AML-193 (cell line): ENCODE measurements at places on chromosomes 4 and X.

DNA sequence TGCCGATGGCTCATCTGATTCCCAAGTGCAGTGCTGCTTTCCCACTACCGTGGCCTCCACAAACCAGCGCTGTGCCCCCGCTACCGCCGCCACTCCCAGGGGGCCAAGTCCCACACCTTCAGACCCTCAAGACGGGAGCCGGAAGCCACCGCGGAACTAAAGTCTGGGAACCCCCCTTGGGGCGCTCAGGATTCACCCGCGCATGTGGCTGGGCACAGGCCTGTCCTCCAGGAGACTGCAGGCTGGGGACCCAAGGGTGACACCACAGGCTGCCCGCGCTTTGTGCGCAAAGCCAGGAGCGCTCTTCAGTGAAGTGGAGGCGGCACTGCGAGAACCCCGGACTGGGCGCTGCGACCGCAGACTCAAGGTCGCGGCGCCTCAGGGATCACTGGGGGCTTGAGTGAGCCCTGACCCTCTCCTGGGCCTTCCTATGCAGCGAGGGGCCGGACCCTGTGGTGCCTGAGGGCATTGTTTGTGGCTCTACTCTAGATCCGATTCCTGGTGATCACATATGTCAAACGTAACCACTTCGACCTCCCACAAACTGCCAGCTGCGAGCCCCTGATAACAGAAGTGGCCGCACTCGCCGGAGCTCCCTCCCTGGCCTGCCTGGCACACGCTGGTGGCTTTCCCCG is 20.4 kb upstream of the TBC1D14 start:
- DNase-seq = no peak

DNA sequence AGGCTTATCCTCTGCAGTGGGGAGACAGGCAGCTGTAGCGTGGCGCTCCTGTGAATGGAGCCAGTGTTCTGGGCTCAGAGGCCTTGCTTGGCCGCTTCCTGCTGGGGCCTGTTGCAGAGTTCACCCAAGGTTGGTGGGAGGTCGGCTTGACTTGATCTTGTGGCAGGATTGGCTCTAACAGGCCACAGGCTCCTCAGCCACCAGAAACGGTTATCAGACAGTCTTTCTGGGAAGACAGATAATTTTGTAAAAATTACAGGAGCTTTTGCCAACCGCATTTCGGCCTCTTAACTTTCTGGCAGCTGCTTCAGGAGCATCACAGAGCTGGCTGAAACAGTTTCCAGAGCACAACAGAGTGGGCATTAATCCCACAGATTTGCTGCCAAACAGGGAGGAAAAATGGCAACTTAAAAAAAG is 66.4 kb downstream of the DIPK2B start:
- no peak for DNase-seq

- DNase-seq = no peak
Measured at GRCh38 chr4:48324281-48324680, 17.0 kb upstream of the SLAIN2 start.

GRCh38 chrX:125295337-125295736 is 24.3 kb upstream of the TEX13C start:
- DNase-seq = no peak

- peak; percentile 0 for DNase-seq
Measured at GRCh38 chrX:97490656-97491055, 606.9 kb downstream of the RPA4 start.

DNA sequence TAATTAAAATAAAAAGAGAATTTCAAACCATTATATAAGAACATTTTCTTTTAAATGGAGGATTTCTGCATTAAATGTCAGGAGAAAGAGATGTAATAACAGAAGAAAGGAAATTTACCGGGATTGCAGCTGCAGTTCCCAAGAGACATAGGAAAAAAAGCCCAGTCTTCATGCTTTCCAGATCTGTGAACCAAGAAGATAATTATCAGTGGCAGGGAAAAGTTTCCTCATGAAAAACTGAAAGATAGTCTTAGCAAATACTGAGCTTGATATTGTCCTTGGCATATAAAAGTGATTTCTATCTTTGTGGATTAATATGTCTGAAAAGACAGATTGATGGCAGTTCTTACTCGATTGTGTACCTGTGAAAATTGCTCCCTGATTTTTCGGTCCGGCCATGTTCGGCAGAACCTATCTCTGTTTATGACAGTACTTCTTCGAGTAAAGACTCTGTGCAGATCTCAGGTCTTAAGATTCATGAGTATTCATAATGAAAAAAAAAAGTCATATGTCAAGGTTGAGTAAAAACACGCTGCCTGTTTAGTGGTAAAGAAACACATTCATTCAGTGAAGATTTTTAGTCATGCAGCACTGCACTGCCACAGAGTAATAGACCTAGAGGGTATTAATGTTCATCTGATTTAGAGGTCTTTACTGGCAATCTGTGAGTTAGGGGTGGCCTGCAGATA is 29.6 kb downstream of the SPARCL1 start:
- DNase-seq = no peak

DNA sequence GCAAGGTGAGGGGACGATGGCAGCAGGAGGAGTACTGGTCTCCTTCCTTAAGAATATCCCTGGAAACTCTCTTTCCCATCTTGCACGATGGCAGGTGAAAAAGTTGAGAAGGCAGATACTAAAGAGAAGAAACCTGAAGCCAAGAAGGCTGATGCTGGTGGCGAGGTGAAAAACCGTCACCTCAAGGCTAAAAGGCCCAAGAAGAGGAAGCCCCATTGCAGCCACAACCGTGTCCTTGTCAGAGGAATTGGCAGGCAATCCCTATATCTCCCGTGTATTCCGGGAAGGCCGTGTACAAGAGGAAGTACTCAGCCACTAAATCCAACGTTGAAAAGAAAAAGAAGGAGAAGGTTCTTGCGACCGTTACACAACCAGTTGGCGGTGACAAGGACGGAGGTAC is 40.0 kb downstream of the CRLF2 start:
- DNase-seq = no peak

DNA sequence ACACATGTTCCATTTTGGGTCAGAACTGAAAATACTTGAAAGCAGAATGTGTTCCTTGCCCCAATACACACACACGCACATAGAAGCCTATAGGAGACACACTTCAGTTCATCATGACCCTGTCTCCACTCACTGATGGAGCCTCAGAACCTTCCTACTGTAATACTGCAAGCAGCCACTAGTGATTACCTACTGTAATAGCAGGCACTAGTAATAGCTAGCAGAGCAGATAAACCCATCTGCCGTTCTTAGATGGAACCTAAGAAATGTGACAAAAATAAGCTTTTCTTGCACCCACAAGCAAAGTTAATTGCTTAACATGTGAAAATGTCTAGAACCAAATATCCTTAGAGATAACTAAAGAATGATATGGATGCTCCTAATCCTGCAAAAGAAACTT is 13.6 kb downstream of the AMTN start:
- peak; percentile 3 for DNase-seq

DNA sequence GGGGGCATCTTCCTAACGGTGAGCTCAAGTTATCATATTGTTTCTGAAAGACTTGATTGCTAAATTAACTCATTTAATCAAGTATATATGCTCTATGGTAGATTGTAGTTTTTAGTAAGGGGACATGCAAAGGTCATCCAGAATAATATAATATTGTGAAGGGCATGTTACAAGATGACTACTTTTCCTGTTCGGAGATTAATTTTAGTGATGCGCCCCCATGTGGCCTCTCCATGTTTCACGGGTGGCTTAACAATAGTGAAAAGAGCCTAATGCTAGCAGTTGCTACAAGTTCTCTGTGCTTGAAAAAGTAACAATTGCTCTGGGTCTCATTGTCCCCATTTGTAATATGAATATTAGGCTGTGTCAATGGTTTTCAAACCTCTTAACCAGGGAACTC is 12.2 kb downstream of the SMPX start:
- peak; percentile 13 for DNase-seq

- DNase-seq = no peak
Measured at GRCh38 chr4:158077835-158078234, 95.0 kb downstream of the GASK1B start.

- DNase-seq = no peak
Measured at GRCh38 chrX:122817321-122817955, 366.6 kb upstream of the GRIA3 start.

DNA sequence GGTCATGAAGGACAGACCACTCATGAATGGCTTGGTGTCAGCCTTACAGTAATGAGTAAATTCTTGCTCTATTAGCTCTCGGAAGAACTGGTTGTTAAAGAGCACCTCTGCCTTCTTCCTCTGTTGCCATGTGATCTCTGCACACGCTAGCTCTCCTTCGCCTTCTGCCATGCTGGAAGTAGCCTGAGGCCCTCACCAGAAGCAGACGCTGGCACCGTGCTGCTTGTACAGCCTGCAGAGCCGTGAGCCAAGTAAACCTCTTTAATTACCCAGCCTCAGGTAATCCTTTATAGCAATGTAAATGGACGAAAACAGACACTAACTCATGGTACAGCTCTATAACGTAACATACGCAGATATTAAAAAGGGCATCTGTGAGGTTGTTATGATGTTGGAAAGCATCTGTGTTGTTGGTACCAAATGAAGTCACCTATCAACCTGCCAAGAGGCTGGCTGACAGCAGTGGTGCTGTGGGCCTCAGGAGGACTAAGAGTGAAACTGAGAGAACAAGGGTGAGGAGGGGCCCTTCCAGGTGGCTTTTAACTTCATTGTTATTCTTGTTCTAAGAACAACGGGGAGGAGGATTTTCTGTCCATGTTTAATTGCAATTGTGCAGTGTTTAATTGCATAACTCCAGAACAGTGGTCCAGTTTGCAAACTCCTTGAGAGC is 69.2 kb downstream of the CRMP1 start:
- no peak for DNase-seq

DNA sequence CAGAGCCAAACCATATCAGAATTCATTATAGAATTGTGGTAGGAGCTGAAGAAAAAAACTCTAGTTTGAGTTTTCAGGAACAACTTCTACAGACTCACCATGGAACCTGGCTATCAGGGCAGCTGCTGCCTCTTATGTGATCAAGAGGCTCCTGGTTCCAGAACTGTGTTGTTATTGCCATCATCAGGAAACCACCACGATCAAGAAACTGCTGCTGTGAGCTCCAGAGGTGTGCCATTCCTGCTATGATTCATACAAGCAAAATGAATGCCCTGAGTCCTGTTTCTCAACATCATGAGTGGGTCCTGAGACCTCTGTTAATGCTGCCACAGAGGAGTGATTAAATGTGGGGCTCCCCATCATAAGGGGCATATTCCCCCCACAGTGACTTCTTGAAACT is 43.7 kb downstream of the TASL start:
- no peak for DNase-seq

GRCh38 chrX:112628288-112628687 is 51.5 kb downstream of the LHFPL1 start:
- no peak for DNase-seq

DNA sequence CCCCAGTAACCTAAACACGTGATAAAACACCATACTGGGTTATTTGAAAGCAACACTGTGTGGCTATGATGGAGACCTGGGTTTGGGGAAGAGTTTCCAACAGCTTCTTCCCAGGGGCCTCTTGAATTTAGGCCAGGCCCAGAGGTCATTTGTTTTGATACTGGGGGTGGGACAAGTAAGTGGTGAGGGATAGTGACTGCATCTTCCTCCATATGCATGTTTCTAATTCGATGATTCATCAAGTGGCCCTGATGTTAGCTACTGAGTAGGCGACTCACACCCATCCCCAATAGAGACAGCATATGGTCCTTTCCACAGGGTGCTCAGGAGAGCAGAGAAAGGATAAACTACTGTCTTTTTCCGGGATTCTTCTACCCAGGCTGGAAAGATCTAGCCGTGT is 2.7 kb downstream of the NDP start:
- no peak for DNase-seq

DNA sequence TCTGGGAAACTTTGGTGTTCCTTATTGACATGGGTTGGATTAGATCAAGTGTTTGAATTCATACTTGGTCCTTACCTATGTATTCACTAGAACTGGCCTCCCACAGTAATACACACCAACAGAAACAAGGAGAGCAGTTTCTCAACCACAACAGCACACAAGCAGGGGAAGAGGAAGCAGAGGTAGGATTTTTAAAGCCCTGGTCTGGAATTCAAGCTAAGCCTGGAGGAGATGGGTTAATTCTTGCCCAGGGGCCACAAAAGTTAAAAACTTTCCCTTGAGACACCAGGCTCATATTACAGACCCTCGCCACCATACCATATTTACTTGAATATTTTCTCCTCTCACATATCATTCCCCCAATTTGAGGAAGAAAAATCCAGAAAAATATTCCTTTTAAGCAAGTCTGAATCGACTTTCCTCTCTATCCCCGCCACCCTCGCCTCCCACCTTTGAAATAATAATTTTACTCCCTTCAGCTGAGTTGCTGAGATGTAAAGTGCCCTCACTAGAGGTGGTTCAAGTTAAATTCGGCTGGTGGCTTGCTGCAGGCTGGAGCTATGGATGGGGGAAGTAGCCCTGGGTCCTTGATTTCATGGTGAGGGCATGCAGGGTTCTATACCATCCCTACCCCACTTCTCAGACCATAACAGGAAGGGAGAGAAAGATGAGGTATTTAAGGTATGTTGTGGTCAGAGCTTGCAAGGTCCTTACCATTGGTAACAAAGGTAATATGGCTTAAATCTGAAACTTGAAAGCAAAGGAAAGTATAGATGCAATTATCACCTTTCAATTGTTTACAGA is 440.2 kb downstream of the INPP4B start:
- peak; percentile 73 for DNase-seq

DNA sequence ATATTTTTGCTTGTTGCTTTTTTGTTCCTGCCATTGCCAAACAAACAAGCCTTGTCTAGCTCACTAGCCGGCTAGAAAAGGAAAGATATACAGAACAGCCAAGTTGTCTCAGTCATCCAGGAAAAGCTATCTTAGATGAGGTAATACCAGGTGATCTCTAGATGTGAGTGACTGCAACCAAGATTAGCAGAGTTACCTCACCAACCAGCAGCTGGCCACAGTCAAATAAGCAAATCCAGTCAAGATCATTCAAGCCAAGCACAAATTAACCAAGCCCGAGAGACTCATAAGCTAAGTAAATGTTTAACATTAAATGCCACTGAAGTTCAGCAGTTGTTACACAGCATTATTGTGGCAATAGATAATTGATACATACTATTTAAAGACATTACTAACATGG is 108.6 kb downstream of the CENPC start:
- DNase-seq = no peak

- DNase-seq = no peak
Measured at GRCh38 chrX:40524423-40524822, 56.3 kb upstream of the ATP6AP2 start.

DNA sequence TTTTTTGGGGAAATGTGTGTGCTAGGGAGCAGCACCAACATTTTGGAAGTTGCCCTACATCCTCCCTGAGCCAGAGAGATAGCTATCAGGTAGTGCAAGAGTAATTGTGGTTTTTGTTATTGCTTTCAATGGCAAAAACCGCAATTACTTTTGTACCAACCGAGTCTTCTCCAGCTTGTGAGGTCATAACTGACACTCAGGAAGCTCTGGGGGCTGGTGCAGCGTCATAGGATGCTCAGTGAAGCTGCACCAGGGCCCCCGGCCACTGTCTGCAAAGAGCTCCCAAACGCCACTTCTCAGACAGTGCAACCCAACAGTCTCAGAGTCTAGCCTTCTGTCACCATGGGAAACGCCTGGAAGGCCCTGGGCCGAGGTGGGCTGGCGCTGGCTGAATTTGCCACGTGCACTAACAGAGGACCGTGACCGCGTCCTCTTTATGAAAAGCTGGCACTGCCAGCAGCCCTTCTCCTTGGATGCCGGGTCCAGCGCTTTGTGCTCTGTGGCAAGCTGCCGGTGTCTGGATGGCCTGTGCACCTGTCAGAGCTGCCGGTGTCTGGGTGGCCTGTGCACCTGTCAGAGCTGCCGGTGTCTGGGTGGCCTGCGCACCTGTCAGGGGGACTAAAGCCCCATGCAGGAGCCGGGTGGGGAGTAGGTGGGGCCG is 19.4 kb downstream of the SH3TC1 start:
- DNase-seq = no peak
